ENCODE measurements at places on chromosomes 2 and 18.

DNA sequence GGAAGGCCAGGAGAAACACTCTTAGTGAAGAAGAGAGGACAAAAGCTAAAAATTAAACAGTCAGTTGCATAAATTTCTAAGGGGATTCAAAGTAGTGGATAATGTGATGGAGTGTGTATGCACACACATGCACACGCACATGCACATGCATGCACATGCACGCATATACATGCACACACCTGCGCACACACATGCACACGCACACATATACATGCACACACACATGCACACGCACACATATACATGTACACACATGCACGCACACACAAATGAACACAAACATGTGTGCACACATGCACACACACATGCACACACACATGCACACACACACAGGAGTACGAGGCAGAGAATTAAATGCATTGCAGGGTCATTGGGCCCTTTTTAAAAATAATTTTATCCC, 117.6 kb downstream of the DNER start:
- no peak overlapping the region for H3K27ac ChIP-seq
- no peak overlapping the region for H3K4me3 ChIP-seq
- no peak for DNase-seq

- no peaks in the 10 kb centered on the region for H3K36me3 ChIP-seq
- no peak for DNase-seq
- peaks cover 5% of the 10 kb centered on the region for H3K4me1 ChIP-seq
- no peaks in the 10 kb centered on the region for H3K27me3 ChIP-seq
- no peak overlapping the region for H3K4me3 ChIP-seq
- no peak overlapping the region for H3K27ac ChIP-seq
Measured at GRCh38 chr2:178962152-178962551, 87.8 kb downstream of the CCDC141 start.

- no peak overlapping the region for H3K27ac ChIP-seq
- no peak for DNase-seq
- H3K4me1 ChIP-seq, result peaks cover 6% of the 10 kb centered on the region
- H3K4me3 ChIP-seq, result no peak overlapping the region
- H3K27me3 ChIP-seq, result peaks cover 5% of the 10 kb centered on the region
- H3K36me3 ChIP-seq, result no peaks in the 10 kb centered on the region
Measured at GRCh38 chr18:79915161-79916127, 36.0 kb downstream of the SLC66A2 start.

- H3K4me1 ChIP-seq, result peaks cover 10% of the 10 kb centered on the region
- peaks cover 8% of the 10 kb centered on the region for H3K36me3 ChIP-seq
- H3K27ac ChIP-seq, result no peak overlapping the region
- no peaks in the 10 kb centered on the region for H3K27me3 ChIP-seq
- DNase-seq, result no peak
Measured at GRCh38 chr2:44324971-44325426, 36.3 kb downstream of the PREPL start.

DNA sequence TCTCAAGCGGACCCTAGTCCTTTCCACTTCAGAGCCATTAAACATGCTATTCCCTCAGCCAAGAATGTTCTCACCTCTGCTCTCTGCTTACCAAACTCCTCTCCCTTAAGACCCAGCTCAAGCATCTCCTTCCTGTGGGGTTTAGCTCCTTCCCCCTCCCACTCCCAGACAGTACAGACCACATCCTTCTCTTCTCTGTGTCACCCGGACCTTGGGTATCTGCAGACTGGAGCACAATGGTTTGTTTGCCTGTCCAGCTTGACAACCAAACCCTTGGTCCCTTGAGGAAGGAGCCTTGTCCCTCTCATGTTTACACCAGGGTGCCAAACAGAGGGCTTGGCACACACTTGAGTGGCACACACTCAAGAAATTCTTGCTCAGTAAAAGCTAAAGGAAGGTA, 4.1 kb upstream of the CD8A start:
- H3K4me3 ChIP-seq, result no peak overlapping the region
- no peak for DNase-seq
- peaks cover 57% of the 10 kb centered on the region for H3K27me3 ChIP-seq

DNA sequence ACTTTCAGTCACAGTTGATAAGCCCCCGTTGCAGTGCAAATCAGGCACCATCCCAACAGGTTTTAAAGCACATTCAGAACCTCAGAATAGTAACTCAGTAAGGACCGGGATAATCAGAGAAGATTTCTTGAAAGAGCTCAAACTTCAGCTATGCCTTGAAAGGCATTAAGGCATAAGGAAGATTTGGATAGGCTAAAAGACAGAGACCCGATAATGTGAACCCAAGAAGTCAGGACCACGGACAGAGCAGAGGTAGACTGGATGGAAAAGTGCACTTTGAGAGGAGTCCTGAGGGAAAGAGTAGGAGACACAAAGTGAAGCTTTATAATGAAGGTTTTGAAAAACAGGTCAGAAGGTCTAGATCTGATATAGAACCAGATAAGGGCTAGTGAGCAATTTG, 36.9 kb upstream of the KLF7 start:
- H3K27me3 ChIP-seq, result no peaks in the 10 kb centered on the region
- no peak overlapping the region for H3K27ac ChIP-seq

DNA sequence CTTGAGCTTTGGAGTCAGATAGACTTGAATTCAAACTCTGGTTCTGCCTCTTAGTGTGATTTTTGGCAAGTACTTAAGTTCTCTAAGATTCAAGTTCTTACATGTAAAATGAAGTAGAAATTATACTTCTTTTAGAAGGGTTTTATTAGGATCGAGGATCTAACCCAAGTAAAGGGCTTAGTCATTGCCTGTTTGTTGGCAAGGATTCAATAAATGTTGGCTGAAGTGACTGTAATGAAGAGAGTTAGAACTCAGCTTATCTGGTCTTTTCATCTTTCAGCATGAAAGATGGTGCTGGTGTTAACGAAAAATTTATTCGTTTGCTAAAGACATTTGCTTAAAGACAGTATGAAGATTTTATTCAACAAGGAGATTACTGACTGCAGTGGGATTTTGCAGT, 315.9 kb upstream of the THUMPD2 start:
- H3K4me3 ChIP-seq, result no peak overlapping the region
- peaks cover 10% of the 10 kb centered on the region for H3K4me1 ChIP-seq
- no peak overlapping the region for H3K27ac ChIP-seq
- no peak for DNase-seq
- no peaks in the 10 kb centered on the region for H3K27me3 ChIP-seq
